Activated CD4-positive, alpha-beta T cell treated with anti-CD3 and anti-CD28 coated beads, Interleukin-2, amount 50 U/mL, for 4 hours (primary cell): ENCODE measurements at places on chromosomes 5 and 9.

DNA sequence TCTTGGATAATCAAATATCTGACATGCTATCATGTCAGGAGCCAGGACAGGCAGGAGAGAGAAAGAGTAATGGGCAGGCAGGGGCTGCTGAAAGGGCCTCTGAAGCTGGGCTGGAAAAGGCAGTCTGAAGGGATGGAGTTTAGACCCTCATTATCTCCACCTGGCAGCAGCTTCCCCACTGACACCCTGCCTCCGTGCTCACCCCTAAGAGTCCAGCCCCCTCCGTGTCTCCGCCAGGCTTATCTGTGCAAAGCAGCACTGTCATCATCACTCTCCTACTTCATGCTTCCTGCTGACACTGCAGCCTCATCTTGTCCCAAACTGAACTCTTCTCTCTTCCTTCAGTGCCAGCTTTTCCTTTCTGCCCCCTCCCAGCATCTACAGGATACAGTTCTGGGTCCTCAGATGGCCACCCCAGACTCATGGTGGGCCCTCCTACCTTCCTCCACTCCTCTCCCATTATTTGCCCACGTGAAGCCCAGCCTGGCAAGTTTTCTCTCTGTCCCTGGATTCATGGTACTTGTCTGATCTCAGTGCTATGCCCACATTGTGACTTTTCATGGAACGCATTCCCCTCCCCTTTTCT is 70.9 kb upstream of the KLF9 start:
- no peak for DNase-seq

GRCh38 chr5:79793722-79794121 is 104.1 kb downstream of the CMYA5 start:
- DNase-seq: no peak

DNA sequence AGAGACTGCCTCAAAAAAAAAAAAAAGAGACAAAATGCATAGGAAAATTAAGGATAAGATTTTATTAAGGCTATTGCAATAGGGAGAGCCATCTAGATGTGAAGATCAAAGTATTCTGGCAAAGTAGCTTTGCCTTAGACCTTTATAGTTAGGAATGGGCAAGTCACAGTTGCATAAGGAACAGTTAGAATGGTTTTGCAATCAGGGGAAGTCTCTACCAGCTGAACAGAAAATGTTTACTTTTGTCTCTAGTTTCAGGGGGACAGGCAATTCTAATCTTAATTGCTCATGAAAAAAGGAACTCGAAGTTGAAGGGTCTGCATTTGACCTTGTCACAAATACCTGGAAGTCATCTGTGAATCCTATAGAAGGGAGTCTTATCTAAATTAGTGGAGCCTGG is 13.1 kb upstream of the ATP6V1G1 start:
- no peak for DNase-seq

- DNase-seq: no peak
Measured at GRCh38 chr5:102153003-102153759, 142.9 kb downstream of the SLCO4C1 start.

- no peak for DNase-seq
Measured at GRCh38 chr5:127094161-127094814, 21.0 kb upstream of the C5orf63 start.

- DNase-seq: no peak
Measured at GRCh38 chr9:113886026-113886369, 9.9 kb downstream of the ZNF618 start.

DNA sequence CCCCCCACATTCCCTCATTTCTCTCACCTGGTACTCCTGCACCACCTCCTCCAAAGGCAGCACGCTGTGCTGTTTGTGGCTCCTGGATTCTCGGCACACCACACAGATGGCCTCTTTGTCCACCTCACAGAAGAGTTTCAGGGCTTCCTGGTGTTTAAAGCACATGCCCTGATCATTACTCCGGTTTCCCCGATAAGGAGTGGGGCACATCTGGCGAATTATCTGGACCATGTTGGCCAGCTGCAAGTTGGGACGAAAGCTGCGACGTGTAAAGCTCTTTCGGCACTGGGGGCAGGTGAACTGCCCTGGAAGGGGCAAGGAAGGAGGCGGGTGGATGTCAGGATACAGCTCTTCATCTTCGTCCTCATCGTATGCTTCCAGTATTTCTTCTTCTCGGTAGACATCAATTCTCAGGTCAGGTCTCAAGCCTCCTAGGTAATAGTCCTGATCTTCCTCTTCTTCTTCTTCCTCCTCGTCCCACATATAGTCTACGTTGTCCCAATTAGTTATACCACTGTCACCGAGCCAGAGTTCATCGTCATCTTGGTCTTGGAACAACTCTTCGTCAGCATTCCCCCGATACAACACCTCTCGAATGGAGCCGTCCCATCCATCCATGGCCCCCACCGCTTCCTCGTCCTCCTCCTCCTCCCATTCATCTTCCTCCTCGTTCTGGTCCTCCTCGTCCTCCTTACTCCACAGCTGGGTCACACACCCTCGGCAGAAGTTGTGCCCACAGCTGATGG is 796 bp downstream of the TRIM52 start:
- no peak for DNase-seq
